ENCODE measurements at places on chromosomes 2 and 18.

DNA sequence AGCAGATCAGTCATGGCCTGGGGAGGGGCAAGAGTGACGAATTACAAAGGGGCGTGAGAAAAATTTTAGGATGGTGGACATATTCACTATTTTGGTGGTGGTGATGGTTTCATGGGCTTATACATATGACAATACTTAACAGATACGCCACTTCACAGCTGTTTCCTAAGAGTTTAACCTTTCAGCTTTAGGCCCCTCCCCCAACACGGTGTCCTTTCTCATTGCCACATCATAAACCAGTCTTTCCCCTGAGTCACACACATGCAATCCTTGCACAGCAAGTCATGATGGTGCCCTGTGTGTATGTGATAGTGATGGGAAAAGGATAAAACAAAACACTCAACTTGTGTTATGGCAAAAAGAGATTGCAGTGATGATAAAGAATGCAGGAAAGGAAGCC, 47.6 kb upstream of the IL1R1 start:
- DNase-seq = no peak

GRCh38 chr2:47031909-47032668, 116.5 kb upstream of the MCFD2 start:
- no peak for DNase-seq

- no peak for DNase-seq
Observed at GRCh38 chr2:113028112-113028511, 22.9 kb downstream of the IL36A start.

DNA sequence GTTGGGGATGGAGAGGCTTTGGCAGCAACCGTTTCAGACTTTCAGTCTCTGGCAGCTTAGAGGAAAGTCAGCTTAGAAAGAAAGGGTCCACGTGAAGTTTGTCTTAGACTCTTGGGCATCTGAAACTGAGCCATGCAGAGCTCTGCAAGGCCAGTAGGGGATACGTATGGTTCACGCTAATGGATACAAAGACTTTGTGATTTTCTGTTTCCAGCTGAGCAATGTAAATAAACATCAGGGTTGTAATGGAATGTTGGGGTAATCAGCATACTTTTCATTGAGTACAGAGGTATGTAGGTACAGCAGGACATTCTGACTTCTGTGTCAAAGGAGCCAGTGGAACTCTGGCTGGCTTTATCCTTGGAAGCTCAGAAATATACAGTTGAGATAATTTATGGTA, 31.0 kb downstream of the RALB start:
- DNase-seq = no peak

GRCh38 chr18:6866552-6867085, 137.1 kb downstream of the ARHGAP28 start:
- peak; percentile 66 for DNase-seq

DNA sequence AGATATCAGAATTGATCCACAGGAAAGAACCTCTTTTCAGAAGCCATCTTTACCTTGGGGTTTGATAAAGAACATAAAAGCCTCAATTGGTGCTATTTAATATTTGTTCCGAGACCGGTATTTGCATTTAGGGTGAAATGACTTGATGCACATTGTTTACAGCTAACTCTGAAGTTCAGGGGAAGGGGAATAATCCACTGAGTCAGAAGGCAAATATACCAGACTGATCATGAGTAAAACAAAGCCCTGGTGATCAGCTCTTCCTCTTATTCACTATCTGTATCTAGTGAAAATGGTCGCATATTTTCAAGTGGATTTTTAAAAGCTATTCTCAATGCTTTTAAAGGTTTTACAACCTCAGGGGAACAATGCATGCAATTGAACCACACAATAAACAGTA, 53.0 kb upstream of the ATP8B1 start:
- no peak for DNase-seq

- DNase-seq = peak; percentile 34
Observed at GRCh38 chr2:177334940-177335543, 57.5 kb upstream of the AGPS start.

- no peak for DNase-seq
Observed at GRCh38 chr2:134142341-134142738, 111.5 kb upstream of the MGAT5 start.

DNA sequence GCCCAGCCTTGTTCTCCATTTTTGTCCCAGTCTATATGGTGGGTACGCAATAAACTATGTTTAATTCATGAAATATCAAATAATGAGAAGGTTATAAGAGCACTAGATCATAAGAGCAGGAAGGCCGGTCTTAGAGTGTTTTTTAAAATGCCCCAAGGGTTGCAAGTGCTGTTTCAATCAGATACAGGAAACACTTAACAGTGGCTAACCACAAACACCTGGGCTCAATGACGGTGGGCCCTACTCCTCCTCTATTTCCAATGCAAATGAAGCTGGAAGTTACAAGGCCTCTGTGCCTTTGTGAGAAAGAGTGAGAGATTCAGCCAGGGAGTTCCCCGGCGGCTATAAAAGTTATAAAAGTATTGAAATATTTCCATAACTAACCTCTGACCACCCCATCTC, 18.9 kb upstream of the WDR33 start:
- no peak for DNase-seq

GRCh38 chr18:62928326-62928725, 213.0 kb downstream of the PHLPP1 start:
- no peak for DNase-seq

GRCh38 chr2:97348841-97349240, 235.9 kb downstream of the ANKRD36 start:
- no peak for DNase-seq

DNA sequence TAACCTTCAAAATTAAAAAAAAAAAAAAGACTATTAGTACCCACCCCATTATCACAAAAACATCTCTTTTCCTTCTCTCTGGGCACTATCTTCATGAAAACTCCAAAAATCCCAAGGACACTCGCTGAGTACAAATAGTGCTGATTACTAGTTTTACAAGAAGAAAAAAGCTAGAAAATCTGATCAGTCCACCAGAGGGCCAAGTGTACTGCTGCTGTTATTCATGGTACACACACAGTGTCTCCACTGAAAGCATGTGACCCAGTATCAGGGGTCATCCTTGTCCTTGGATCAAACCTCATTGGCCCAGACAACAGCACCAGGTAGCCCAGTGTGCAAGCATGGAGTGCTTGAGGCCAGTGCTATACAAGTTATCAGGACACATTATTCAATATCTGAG, 382.7 kb upstream of the KLHL29 start:
- DNase-seq = no peak

GRCh38 chr2:203913947-203914346, 22.6 kb upstream of the ICOS start:
- no peak for DNase-seq

DNA sequence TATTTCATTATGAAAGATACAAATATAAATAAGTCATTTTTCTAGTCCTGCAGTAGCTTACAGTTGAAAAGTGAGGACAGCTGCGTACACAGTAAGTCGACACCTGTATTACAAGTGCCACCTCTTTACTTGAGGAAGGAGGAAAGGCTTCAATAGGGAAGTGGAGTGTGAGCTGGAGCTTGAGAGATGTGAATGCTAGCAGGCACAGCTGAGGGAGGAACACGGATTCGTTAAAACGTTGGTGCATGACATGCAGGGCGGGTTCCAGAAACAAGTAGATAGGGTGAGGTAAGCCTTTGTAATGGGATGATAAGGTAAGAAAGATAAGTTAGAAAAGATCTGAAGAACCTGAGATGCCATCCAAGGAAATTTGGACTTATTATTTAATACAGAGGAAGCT, 98.1 kb upstream of the CSRNP3 start:
- DNase-seq = no peak

DNA sequence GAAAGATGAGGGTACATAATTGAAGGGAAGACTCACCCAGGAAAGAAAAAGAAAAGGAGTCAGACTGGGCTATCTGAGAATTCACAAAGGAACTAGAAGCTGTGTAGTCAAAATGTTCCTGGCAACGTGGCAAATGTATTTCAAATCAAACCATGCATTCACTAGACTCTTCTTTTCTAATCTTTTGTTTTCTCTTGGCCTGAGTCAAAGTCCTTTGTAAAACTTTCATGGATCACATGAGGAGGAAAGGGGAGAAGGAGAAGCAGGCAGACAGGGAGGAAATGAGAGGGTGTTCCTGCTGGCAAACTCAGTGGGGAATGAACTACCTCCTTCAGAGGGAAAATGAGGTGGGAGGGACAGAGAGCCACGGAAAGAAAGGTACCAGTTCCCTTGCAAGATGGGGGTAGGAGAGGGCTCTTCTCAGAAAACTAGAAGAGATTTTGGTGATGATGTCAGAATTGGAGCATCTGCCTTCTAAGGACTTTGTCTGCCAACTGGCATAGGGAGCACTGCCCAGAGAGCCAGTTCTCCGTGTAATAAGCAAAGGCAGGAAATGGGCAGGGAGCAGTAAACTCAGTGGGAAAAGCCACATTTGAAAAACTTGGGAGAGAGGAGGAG, 51.4 kb downstream of the SLC8A1 start:
- DNase-seq = no peak

- DNase-seq = no peak
Observed at GRCh38 chr2:169222665-169223064, 139.7 kb downstream of the LRP2 start.

DNA sequence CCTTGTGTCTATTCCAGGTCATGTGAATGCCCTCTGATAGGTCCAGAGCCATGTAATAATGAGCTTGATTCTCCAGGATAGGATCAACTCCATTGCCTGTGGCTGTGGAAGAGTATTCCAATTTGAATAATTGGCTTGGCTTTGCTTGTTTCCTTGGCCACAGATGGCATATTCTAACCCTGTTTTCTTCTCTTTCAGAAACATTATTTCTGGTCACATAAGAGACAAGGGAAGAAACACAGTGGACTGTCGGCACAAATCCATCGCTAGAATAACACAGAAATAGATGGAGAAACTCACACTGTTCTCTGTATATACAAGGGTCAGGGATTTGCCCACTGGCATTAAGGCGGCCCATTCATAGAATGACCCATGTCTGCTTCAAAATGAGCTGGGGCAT, 278.4 kb upstream of the CCDC68 start:
- no peak for DNase-seq

- no peak for DNase-seq
Observed at GRCh38 chr2:24258718-24259117, 83.9 kb downstream of the FAM228A start.

DNA sequence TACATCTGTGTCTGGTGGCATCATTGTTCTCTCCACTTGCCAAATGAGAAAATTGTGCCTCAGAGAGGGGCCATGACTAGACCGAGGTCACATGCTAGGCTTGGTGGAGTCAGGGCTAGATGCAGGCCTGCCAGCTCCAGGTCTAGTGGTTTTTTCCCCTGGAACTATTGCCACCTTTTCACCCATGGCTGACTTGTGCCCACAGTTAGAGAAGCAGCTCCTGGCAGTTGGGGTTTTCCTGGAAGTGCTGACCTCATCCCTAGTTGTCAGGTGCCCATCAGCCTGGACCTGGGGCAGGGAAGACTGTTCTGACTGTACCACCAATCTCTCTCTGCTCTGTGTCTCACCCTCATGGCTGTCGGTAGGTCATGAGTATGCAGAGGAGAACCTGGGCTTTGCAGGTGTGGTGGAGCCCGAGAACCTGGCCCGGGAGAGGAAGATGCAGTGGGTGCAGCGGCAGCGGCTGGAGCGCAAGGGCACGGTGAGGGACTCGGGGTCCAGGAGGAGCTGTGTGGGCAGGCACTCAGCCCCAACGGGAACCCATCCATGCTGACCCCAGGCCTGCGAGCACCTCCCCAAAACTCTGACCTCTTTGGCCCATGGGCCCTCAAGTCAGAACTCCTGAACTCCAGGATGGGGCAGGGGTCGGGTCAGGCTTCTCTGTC, 12.4 kb upstream of the CATIP start:
- no peak for DNase-seq

GRCh38 chr2:139917690-139918384, 1137.6 kb upstream of the NXPH2 start:
- DNase-seq = no peak

DNA sequence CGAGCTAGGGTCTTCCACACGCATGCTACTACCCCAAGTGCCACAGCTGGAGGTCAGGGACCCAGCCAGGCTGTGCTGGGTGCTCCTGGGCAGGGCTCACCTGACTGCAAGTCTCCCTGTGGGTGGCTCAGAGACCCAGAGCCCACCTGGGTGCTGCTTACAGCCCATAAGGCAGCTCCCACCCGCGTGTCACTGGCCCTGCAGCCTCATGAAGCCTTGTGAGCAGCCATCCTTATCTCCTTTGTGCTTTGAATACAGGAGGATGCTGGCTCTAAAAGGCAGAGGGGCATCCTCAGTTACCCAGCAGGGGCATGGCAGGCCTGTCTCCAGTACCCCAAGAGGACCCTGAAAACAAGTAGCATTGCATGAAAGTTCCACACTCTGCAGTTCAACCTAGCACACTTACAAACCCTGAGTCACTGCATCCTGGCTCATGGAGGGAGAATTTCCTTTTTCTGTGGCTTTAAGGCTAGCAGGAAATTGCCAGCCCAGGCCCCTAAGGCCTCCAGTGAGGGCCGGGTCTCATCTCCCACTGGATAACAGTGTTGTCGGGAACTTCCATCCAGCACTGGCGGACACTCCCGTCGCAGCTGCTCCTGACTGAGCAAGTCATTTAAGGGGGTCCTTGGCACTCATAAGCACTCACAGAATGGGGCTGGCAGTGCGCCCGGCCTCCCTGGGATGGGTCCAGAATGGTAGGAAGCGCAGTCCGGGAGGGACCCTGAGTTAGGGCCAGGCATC, 137.1 kb downstream of the RPIA start:
- DNase-seq = peak; percentile 31

DNA sequence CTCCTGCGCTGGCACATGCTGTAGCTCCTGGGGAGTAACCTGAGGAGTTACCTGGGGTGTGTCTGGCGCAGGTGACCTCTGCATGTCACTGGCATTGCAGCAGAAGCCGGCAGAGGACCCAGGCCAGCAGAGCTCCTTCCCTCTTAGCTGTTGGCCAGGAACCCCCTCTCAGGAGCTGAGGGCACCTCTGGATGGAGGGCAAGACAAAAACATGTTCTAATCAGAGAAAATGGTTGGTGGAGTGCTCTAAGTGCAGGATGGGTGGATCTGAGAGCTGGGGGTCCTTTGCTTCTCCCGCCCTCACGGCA, 44.9 kb upstream of the SNTG2 start:
- no peak for DNase-seq

DNA sequence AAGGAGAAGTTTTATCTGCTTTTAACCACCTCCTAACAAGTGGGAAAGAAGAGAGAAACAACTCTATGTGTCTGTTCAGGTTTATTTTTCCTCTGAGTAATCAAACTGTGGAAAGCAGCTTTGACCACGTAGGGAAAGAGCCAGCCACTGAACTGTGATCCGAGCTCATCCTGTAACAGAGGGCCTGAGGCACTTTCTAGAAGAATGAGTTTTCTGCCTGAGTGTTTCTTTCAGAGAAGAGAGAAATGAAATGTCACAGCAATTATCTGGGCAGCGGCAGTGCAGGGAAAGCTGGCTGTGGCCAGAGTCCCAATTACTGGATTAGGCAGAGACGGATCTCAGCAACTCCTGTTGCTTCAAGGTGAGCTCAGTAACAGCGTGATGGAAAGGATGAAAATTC, 151.9 kb downstream of the CD226 start:
- no peak for DNase-seq

DNA sequence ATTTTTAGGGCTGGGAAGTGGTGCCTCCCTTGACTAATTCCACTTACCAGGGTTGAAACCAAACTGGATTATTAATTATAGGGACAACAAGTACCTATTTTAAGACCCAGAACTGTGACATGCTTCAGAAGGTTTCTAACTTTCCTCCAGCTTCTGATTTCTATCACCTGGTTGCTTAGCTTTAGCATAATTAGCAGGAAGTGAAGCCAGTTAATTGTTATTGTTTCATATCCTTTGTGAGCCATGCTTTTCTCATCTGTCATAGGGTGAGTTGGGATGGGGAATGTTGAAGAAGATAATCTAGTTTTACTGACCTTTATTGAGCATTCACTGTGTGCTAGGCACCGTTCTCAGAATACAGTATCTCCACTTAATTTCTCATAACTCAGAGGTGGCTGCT, 3.2 kb downstream of the YPEL5 start:
- no peak for DNase-seq
